Stimulated activated memory B cell treated with anti-CD40 and anti-IgM and Interleukin-4, amounts not matched to agents 10 μg/mL and 1 μg/mL and 100 μg/mL, for 72 hours (primary cell): ENCODE measurements at places on chromosomes 12 and 14.
A peak's percentile ranks its signal among the peaks of the same experiment; 100 is the strongest.

DNA sequence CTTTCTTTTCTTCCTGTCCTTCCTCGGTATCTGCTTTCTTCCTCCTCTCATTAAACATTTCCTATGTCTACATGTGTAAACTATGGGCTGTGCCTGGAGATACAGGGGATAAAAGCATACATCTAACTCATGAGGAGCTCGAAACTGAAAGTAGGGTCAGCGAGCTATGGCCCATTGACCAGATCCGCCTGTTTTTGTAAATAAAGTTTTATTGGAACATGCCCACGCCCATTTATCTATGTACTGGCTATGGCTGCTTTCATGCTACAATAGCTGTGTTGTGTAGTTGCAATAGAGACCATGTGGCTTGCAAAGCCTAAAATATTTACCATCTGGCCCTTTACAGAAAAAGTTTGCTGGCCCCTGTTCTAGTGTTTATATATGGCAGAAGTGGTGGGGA, 500.8 kb upstream of the GARIN6 start:
- ATAC-seq, result no peak

GRCh38 chr14:95195031-95195430, 37.7 kb upstream of the DICER1 start:
- no peak for ATAC-seq

DNA sequence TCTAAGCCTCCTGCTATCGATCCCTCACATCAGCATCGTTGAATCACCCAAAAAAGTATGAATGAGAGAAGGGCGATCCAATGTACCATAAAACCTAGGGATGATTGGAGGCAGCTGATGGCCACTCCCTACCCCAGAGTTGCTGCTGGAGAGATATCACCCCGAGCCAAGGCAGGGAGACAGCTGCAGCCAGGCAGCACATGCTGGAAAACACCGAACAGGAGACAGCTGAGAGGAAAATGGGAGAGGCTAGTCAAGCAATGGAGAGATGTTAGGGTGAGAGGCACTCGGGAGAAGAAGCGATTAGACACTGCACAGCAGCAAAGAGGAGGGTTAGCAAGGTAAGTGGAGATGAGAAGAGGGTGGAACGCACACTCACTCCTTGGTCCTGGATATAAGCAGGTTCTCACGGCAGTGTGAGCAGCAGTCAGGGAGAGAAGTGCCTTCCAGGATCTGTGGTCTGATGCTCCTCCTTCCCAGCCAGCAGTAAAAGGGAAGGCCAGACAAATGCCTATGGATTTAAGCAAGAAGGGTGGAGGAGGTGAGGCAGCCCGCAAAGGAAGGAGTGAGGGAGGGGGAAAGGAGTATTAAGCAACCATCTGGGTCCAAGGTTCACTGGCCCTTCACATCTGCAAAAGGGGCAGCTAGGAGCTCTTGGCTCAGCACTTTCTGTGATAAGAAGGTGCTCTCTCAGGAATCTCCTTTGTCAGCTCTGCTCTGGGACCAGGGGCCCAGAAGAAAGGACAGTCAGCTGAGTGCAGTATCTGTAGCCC, at the start of gene SLC7A7:
SLC7A7 (minus strand) TSS at position 495 of the 773 bp plus-strand sequence. CDS start 2,037 bp downstream, outside the sequence.
- ATAC-seq, result no peak

- no peak for ATAC-seq
Observed at GRCh38 chr12:93850481-93851256, 173.5 kb downstream of the CRADD start.

GRCh38 chr14:49977126-49977841, 84.4 kb downstream of the ARF6 start:
- ATAC-seq, result peak; percentile 94

DNA sequence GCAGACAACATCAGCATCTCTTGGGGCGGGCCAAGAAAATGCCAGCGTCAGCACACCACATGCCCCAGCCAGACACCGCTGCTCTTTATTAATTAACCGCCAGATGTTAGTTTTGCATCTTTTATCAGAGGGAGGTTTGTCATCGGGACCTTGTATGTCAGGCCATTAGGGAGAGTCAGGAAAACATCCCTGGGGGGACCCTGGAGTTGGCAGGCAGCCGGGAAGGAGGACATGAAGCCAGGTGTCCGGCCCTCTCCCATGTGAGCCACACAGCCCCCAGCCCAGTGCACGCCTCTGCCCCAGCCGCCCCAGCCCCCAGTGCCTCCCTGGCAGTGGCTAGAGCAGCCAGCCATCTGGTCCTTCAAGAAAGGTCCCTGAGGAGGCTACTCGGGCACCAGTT, 56.9 kb upstream of the FAM222A start:
- no peak for ATAC-seq

GRCh38 chr12:53006810-53007309, 604 bp downstream of the EIF4B start:
- peak; percentile 55 for ATAC-seq

DNA sequence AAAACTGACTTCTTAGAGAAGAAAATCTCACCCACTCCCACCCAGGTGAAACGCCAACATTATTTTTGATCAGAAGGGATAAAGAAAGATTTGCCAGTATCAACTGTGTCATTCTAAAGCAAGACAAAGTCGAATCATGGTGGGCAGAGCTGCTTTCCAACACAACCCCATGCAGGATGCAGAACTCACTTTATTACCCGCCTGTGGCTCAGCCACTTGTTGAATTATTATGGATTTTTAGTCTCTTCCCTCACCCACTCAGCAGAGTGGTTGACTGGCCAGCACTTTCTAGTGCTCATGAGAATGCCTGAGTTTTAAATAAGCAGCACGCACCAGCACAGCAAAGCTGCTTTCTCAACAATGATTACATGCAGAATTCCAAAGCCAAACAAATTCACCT, 32.1 kb downstream of the CRACR2A start:
- no peak for ATAC-seq

DNA sequence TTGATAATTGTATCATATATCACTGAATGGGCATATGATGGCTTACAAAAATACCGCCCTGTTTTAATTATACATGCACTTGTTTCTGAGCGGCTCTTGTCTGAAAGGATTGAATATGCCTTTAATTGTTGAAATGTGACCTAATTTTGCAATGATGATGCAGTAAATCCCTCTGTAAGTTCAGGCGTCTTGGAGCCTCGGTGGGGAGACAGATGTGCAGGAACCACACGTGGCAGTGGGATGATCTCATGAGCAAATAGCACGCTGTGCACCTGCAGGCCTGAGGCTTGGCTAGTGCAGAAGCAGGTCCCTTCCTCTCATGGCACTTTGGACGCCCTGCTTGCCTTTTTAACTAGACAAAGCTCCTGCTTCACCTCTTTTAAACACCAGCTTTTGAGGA, 49.3 kb upstream of the ASPG start:
- no peak for ATAC-seq

- ATAC-seq, result no peak
Observed at GRCh38 chr12:87047691-87048090, 791.5 kb upstream of the MGAT4C start.

DNA sequence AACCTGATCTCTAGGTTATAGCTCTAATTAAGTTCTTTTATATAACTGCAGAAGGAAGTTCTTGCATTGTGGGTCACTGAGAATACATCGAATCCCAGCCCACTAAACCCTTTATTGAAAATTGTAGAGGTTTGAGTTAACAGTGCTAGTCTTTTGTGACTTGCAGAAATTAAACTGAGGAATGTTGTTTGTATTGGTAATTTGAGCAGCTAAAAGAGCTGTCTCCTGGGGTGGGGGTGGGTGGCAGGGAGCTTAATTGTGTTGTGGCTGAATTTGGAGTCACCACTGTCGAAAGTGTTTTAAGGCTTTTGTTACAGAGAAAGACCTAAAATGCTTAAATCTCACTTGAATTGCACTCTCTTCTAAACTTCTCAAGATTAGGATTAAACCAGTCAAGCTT, 3.2 kb upstream of the COX8C start:
- no peak for ATAC-seq

DNA sequence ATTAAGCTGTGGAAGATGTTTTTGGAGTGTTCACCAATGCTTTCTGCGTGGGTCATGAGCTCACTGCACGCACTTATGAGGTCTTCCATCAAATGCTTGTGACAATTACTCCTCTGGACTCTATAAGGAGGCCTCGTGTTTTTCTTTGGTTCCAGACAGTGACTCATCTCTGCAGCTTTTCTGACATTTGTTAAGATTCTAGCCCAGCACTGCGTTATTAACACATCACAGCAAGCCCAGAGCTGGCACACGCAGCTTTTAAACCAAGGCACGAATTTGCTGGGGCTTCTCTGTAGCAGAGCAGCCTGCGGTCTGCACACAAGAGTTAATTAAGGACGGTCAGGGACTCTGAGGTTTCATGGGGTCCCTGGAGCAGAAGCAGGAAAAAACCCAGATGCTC, 16.9 kb downstream of the MEG3 start:
- ATAC-seq, result no peak

DNA sequence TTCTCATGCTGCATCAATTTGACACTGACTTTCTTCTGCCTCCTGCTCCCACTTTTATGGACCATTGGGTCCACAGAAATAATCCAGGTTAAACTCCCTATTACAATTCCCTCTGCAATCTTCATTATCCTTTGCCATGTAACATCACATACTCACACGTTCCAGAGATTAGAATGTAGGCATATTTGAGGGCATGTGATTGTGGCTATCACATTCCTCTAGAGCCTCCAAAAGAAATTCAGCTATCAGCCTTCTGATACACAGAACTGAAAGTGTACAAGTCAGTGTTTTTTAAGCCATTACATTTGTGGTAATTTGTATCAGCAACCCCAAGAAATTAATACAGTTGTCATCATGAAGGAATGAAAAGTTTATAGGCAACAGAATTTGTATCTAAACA, 892.4 kb downstream of the RPS29 start:
- no peak for ATAC-seq

- ATAC-seq, result no peak
Observed at GRCh38 chr12:112023759-112024396, 10.7 kb downstream of the ERP29 start.

- ATAC-seq, result no peak
Observed at GRCh38 chr12:14247166-14247565, 118.3 kb upstream of the ATF7IP start.

DNA sequence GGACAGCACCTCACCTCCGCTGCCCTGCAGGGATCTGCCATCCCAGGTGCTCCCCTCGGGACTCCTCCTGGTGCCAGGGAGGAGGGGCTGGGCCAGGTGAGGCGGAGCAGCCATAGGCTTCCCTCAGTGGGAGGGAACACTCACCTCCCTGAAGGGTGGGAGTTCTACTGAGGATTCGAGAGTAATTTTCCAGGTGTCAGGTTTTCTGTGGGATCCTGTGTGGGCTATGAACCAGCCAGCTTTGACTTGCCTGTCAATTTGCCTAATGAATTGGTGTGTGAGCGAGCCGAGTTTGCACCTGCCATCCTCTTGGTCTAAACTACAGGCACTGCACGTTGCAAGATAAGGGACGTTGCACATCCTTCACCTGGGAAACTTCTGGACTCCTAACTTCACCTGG, 50.3 kb downstream of the NOC4L start:
- ATAC-seq, result no peak

DNA sequence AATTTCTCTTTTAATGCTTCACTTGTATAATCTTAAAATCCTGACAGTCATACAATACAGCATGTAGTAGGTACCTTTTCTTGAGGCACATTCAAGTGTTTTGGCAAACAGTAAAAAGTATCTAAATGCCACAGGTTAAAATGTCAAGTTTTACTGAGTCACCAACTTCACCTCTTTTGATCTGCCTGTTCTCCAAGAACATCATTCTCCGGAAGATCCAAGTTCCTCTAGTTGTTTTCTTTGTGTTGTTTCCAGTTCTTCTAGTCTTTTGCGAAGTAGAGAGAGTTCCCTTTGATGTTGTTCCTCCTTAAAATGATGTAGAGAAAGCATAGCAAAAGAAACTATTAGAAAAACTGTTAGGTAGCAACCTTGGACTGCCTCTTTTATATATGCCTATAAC, 151.1 kb downstream of the CEP83 start:
- ATAC-seq, result no peak

- ATAC-seq, result no peak
Observed at GRCh38 chr12:2268471-2269286, 215.9 kb downstream of the CACNA1C start.

- peak; percentile 59 for ATAC-seq
Observed at GRCh38 chr12:55729819-55730818, 1.3 kb upstream of the CD63 start.

- ATAC-seq, result no peak
Observed at GRCh38 chr14:94066089-94066676, 14.8 kb downstream of the DDX24 start.

DNA sequence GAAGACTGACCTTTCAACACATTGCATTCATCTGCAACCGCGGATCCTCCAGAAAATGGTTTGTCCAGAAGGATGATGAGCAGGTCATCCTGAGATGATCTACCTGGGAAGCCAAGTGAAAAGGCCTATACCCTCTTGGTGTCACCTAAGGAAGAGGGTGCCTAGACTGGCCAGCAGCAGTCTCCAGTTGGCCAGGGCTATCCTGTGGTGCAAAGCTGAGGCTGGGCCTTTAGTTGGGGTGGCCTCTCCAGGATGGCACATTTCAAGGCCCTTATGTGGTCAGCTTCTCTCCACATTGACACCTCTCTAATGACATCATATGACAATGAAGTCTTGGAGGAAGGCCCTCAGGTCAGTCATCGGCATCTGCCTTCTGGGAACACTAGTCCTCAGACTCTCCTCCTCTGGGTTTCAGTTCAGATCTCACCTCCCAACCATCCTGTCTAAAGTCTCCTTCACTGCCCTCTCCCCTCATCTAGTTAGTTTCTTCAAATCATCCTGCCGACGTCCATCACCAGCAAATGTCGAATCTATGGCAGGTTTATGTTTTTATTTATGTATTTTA, 3.3 kb upstream of the SLC22A17 start:
- ATAC-seq, result no peak

DNA sequence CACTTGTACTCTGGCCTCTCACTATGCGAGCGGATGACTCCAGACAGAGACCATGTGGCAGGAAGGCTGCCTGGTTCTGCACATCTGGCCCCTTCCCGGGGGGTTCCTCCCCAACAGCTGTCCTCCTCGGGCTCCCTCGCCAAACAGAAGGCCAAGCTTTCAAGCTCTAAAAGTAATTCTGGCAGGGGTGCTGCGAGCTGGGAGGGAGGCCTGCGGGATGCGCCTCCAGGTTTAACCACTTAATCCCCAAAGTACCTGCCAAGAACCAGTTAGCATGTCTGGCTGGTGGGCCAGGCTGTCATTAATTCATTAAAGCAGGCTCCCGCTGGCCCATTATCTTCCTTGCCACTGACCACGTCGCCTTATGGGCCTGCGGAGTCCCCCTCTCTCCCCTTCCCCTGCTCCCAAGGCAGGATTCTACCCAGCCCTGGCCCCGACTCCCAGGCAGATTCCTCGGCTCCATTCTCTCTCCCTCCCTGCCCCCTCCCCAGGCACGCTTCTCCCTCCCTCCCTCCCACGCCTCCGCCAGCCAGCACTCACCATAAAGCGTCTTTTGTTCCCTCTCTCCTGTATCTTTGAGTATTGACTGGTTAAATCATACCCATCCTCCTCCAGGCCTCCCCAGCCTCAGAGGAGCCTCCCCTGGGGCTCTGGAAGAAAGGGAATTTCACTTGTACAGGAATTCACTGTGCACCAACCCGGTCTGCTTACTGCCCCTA, 4.9 kb downstream of the HRK start:
- no peak for ATAC-seq

DNA sequence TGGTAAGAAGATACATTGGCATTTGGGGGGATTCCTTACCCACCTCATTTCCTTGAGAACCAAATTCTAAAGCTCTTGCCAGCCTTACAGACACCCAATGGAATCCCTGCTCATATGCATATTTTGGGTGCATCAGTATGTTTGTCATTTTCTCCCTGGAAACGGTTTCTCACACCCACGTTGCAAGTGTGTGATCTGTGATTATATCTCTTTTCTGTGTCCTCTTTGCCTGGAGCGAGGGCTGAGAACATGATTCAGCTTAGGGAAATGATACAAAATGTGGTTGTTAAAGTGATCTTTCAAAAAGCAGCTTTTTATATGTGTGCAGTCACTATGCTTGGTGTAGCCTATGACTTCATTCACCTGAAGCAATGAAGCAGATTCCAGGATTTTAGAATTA, 52.0 kb downstream of the KCNMB4 start:
- no peak for ATAC-seq
